ENCODE measurements at places on chromosomes 5 and 9.

DNA sequence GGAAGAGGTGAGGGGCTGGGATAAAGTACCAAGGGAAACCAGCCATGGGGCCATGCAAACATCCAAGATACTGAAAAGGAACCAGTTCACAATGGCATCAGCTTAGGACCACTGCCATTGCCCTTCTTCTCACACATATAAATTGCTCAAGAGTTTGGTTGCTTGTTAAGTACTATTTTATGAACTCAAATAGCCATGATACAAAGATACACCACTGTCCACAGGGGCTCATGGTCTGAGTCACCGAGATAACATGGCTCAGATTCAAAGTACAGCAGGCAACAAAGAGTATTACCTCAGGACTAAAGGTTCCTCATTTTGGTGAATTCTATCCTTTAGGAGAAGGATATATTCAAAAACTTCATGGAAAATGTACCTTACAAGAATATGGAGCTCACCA is 55.6 kb downstream of the FANCC start:
- no peak for DNase-seq

DNA sequence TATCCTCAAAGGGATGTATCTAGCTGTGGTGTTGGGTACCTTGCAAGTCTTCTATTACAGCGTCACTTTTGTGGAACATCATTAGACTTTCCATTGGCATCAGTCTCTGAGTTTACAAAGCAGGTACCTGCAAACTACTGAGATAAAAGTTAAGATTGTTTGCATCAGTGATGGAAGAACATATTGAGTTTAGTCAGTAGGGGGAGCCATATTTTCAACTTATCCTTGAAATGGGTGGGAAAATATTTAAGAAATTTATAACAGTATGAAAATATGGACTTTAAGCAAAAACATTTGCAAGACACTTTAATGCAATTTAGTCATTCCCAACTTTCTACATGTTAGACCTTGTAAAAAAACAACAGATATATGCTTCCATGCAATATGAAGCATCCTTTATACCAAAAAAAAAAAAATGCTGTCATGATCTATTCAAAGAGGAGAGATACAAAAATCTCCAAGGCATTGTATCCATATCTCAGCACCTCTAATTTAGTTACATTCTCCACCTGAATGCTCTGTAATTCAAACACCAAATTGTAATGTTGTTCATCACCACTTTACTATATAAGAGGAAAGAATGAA is 98.6 kb upstream of the ADAMTS19 start:
- DNase-seq, result no peak

DNA sequence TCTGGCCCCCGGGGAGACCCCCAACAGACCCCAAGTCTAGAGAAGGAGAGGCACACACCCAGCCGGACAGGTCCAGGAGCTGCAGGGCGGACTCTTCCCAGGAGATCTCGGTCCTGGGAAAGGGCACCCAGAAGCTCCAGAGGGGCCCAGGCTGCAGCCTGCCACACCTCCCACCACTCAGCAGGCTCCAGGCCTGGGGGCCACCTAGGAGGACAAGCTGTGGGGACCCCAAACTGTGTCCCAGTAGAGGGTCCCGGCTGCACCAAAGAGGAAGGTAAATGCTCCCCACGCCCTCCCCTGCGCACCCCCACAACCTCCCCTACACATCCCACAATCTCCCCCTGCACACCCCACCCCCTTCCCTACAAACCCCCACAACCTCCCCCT is 48.5 kb downstream of the PLEKHG4B start:
- DNase-seq, result no peak

- DNase-seq, result no peak
Observed at GRCh38 chr5:80146046-80146445, 109.8 kb downstream of the SERINC5 start.

DNA sequence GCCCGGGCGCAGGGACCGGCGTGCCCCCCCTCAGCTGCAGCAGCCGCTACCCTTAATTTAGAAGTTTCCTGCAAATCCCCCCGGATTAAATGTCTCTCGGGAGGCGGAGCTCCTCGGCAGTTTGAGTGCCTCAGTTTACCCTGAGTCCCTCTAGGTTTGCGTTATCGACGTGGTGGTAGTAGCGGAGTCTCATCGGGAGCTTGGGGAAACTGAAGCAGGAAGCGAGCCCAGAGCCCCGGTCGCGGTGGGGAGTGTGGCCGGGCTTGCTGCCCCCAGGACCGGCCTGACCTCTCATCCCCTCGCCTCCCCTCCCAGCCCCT is 529 bp upstream of the TPM2 start:
- no peak for DNase-seq

DNA sequence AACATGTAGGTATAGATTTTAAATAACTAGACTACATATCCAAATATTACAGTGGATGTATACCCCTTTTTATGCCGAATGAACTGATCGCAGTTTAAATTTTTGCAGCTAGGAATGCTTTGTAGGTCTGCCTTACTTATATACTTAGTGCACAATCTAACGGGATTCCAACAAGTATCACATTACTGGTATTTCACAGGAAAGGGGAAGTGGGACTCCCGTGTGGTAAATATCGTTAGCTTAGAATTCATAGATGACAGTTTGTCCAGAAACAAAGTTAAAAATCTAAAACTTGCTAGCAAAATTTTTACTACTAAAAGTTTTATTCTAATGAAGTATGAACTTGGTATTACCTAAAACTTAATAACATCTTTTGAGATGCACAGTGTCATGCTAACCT is 193.5 kb upstream of the TLX3 start:
- no peak for DNase-seq

DNA sequence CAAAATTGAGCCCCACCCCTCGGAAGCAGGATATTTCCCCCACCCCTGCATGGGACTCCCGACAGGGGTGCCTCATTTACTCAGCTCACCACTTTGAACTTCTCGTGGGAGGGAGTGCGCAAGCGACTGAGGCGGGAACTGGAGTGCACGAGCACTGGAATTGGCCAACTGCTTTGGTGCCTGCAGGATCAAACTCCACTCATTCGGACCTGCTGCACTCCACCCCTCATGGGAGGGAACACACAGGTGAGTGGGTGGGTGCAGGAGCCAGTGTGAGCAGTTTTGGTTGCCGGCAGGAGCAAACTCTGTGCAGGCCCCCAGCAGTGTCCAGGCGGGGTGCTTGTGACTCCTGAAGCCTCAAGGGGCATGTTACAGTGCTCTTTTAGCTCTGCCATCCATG is 301.2 kb downstream of the TUSC1 start:
- DNase-seq, result no peak

- no peak for DNase-seq
Observed at GRCh38 chr5:112002376-112002775, 245.4 kb upstream of the NREP start.

DNA sequence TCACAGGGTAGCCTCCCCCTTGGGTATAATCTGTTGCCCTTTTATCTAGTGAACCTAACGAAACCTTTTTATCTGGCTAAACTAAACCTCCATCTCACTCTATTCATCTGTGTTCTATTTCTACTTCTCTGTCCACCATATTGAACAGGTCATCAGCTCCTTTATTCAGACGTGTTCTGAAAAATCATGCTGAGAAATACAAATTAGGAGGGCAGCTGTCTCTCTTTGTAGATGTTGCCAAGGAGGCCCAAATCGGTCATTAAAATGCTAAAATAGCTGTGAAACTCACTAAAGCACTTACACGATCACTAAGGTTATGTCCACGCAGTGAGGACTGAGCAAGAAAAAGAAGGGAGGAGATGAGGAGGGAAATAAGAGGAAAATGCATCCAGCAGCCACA is 115.6 kb upstream of the RETREG1 start:
- DNase-seq, result no peak

GRCh38 chr5:96316017-96316416 is 117.0 kb downstream of the PCSK1 start:
- DNase-seq, result no peak

- DNase-seq, result no peak
Observed at GRCh38 chr9:136174779-136175615, 29.9 kb downstream of the LHX3 start.

- no peak for DNase-seq
Observed at GRCh38 chr9:126532951-126533925, 80.5 kb upstream of the LMX1B start.

- no peak for DNase-seq
Observed at GRCh38 chr9:126927419-126927818, 12.8 kb downstream of the RALGPS1 start.

- no peak for DNase-seq
Observed at GRCh38 chr9:83981126-83981871, 694 bp downstream of the RMI1 start.

DNA sequence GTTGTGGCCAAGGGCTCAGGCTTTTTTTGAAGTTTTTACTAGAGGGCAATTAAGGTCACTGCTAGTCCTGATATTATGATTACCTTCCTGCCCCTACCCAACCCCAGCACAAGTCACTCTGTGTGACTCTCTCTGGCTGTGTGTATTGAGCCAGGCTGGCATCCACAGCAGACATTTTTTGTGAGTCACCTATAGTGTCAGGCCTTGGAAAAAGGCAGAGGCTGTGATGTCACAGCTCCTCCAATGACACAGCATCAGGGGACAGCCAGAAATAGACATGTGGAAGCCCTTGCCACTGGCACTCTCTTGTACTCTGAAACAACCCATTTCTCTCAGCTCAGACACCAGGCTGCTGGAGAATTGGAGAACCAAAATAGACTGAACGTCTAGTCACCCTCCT is 145.4 kb downstream of the NMUR2 start:
- no peak for DNase-seq

GRCh38 chr9:17481565-17481964 is 97.3 kb upstream of the SH3GL2 start:
- no peak for DNase-seq

DNA sequence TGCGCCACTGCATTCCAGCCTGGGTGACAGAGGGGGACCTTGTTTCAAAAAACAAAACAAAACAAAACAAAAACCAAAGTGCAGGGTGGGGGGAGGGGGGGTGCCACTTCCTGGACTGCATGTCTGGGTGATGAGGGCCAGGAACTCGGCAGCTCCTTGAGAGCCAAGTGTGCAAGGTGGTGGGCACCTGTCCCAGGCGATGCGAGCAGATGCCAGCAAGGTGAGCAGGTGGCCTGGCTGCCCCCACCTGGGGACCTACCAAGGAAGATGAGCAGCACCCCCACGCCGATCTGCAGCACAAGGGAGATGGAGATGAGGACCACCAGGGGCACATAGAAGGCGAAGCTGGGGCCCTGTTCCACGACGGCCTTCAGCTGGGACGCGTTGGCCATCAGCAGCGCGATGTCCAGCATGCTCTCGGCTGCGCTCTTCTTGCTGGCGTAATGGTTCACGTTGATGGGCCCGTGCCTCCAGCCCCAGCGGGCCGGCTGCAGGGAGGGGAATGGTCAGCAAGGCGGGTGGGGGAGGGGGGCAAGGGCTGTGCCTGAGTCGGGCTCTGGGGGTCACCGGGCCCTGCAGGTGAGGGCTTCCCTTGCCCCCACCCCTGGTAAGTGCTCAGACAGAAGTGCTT is 7.8 kb downstream of the NINJ1 start:
- no peak for DNase-seq

DNA sequence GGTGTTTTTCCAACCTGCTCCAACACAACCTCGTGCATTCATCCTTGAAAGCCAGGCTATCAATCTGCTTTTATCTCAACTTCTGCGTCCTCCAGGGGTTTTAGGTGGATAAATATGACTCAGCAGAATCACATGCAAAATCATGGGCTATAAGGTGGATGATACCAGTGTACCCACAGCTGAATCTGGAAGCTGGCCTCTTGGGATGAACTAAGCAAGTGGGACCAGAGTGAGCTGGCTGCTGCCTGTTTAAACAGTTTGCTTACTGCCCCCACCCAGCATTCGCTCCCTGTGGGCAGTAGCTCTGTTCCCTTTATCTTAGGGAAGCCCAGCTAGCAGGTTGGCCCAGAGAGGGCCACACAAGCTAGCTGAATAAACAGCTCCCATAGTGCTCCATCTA is 194.0 kb downstream of the CRB2 start:
- DNase-seq, result no peak

GRCh38 chr9:27861887-27862286 is 288.6 kb upstream of the C9orf72 start:
- DNase-seq, result no peak

- DNase-seq, result no peak
Observed at GRCh38 chr9:136690104-136690805, 3.0 kb upstream of the AGPAT2 start.

GRCh38 chr5:34688015-34688810 is 32.1 kb downstream of the RAI14 start:
- no peak for DNase-seq

DNA sequence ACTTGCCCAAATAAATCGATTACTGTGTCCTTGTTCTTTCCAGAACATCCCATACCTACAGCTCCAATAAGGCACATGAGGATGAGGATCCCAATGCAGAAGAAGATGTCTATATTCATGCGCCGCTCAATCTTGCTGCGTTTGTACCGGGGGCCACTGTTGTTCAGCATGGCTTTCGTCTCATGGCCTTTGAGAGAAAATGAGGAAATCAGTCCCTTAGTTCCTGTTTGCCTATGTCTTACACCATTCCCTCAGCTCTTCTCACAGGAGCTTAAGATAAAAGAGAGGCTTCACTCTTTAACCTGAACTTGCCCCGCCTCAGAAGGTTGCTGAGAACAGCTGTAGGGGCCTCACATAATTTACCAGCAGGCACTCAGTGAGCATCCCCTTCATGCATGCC is 211.6 kb downstream of the ATP10B start:
- DNase-seq, result no peak

DNA sequence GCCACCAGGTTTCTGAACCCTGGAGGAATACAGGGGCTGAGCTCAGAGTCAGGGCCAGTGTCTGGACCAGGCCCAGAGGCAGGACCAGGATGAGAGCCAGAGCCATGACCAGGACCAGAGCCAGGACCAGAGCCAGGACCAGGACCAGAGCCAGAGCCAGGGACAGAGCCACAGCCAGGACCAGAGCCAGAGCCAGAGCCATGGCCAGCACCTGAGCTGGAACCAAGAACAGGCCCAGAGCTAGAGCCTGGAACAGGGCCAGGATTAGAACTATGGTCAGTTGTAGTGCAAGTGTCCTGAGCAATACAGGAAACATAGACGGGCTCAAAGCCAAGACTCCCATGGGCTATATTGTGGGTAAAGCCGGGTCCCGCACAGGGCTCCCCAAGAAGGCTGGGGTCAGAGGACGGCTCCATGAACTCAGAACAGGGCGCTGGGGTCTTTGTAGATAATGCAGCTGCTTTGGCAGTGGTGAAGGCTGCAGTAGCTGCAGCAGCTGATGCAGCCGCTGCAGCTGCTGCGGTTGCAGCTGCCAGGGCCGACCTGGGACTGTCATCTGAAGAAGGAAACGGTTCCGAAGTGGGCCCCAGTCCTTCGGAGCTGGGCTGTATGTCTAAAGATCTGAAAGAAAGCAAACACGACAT is 559 bp downstream of the SPAG8 start:
- no peak for DNase-seq

DNA sequence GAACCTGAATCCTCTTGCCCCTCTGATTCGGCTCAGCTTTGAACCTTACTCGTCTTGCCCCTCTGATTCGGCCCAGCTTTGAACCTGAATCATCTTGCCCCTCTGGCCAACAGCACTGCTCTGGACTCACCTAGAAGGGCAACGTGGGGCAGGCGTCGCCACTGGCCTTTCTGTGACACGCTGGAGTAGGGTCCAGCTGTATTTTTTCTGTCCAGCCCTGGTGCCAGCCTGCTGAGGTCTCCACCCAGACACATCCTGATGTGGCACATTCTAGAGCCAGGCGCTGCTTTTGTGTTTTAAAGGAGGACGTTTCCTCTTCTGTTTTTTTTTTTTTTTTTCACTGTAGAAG is 15.2 kb upstream of the CPEB4 start:
- DNase-seq, result no peak
